ENCODE measurements at places on chromosomes 11 and 22. TPM values are rescaled to one million over a fixed set of nuclear protein-coding genes. Genes with fewer than 3 reads are reported as not detected.

The EXPH5 gene
- total RNA-seq, result 3.4 TPM

The BAIAP2L2 gene
- total RNA-seq, result 0.32 TPM

The OR51I1 gene
- not detected for total RNA-seq

The SCGB1A1 gene
- not detected for total RNA-seq

The NFAM1 gene
- 0.12 TPM for total RNA-seq

The TAGLN gene
- 2,771 TPM for total RNA-seq

The AKIP1 gene
- 79.3 TPM for total RNA-seq

The FDXACB1 gene
- total RNA-seq, result 2.4 TPM

The ANO1 gene
- 0.16 TPM for total RNA-seq

The ZP1 gene
- 0.12 TPM for total RNA-seq
